ENCODE measurements at places on chromosomes 4 and X. TPM values are rescaled to one million over a fixed set of nuclear protein-coding genes. Genes with fewer than 3 reads are reported as not detected.

SLC10A4 gene
- not detected for total RNA-seq

CHIC1 gene
- total RNA-seq, result 15.2 TPM

ATP11C gene
- 35.5 TPM for total RNA-seq

SPANXA1 gene
- total RNA-seq, result not detected

NEXMIF gene
- total RNA-seq, result 1.5 TPM

TREX2 gene
- total RNA-seq, result 4.6 TPM

PCSK1N gene
- total RNA-seq, result 3.6 TPM

SPANXA2 gene
- not detected for total RNA-seq

HSD17B13 gene
- total RNA-seq, result 1.5 TPM

- DNase-seq, result no peak
Measured at GRCh38 chr4:6221851-6222760, 21.8 kb upstream of the JAKMIP1 start.

DNA sequence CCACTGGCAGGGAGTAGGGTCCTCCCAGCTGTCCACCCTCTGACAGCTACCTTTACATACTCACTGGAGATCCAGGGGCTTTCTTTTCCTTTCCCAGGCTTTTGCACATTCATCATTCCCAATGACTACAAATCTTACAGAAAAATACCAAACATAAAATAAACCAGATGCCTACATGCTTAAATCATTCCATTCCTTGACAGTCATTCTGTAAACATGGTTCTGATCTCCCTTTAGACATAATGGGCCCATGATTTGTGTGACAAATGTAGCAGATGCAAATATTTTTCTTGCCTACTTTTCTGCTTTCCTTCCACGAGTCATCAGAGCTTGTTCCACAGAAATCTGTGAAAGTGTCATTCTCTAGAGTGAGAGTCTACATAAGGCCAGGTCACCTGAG lies 207.0 kb downstream of the IDS start:
- no peak for DNase-seq

DNA sequence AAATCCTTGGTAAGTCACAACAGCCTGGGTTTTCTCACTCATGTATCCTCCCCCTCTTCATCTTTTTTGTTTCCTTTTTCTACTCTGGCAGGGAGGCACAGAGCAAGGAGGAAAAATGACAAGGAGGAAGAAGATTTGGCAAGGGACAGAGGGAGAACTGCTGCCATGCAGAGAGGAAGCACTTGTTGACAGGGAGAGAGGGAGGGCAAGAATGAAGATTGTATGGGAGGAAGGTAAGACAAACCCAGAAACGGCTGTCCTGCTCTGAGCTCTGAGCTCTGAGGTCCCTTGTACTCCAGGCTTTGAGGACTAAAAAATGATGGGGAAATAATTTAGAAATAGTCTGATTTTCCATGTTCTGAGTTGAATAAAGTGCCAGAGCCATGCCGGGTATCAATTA lies 123.9 kb downstream of the DCHS2 start:
- DNase-seq, result no peak

- DNase-seq, result no peak
Measured at GRCh38 chr4:119894650-119895208, 171.9 kb downstream of the MAD2L1 start.

DNA sequence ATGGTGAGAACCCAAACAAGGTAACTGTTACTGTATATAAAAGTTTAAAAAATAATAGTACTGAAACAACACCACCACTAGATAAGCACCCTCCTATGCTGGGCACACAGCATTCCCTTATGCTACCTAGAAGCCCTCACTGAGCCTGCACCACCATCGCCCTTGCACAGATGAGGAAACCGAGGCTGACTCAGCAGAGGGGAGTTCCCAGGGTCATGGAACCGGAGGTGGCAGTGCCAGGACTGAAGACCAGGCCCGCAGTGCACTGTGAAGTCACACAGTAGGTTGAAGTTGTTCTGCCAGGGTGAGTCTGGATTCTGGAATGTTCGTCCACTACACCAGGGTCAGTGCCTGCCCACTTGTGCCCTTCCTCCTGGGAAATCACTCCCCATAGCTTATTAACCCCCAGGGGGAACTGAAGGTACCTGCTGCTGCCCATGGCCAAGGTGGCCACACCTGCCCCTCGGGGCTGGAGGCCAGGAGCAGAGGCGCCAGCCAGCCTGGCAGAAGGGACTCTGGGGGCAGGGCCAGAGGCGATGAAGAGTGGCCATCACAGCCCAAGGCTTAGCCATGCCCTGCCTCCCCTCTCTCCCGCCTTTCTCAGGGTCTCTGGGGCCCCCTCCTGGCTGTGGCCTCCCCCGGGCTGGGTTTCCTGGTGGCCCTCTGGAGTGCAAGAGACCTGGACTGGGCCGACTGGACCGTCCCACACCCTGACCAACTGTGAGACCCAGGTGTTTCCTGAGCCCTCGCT lies 15.1 kb upstream of the ABLIM2 start:
- no peak for DNase-seq

DNA sequence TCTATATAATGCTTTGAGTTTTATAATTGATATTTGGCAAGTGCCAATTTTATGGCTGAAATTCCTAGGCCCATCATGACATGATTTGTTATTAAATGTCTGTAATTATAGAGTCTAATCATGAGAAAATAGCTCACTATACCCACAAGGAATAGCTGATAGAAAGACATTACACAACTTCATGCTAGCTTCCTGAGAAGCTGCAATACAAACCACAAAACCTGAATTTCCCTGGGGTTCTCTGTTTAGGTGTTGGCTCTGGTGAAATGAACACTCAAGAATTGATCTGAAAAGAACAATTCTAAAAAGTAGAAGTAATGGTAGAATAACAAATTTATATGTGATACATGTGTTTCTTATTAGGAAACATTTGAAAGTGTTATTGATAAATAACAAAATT lies 169.6 kb downstream of the GASK1B start:
- DNase-seq, result no peak

GRCh38 chrX:48711929-48712505 lies 15.5 kb downstream of the SUV39H1 start:
- no peak for DNase-seq

- DNase-seq, result no peak
Measured at GRCh38 chrX:55742649-55743048, 25.1 kb downstream of the RRAGB start.

GRCh38 chr4:15162046-15162445 lies 159.8 kb downstream of the CPEB2 start:
- DNase-seq, result no peak

- DNase-seq, result no peak
Measured at GRCh38 chrX:29478336-29479069, 736.9 kb upstream of the MAGEB2 start.

DNA sequence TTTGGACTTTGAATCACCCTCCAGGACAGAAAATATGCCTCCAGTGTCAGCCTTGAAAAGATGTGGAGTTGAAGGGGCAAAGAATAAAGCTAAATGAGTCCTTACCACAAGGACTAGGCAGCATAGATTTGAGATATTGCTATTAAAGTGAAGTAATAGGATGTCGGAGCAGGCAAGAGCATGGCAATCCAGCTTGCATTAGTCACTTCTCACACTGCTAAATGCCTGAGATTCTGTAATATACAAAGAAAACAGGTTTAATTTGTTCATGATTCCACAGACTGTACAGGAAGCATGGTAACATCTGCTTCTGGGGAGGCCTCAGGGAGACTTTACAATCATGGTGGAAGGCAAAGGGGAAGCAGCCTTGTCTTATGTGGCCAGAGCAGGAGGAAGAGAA lies 109.8 kb upstream of the PCDH7 start:
- DNase-seq, result no peak

GRCh38 chr4:140738139-140738538 lies 18.0 kb downstream of the TBC1D9 start:
- DNase-seq, result no peak

- DNase-seq, result no peak
Measured at GRCh38 chrX:11791090-11791489, 33.1 kb downstream of the MSL3 start.

DNA sequence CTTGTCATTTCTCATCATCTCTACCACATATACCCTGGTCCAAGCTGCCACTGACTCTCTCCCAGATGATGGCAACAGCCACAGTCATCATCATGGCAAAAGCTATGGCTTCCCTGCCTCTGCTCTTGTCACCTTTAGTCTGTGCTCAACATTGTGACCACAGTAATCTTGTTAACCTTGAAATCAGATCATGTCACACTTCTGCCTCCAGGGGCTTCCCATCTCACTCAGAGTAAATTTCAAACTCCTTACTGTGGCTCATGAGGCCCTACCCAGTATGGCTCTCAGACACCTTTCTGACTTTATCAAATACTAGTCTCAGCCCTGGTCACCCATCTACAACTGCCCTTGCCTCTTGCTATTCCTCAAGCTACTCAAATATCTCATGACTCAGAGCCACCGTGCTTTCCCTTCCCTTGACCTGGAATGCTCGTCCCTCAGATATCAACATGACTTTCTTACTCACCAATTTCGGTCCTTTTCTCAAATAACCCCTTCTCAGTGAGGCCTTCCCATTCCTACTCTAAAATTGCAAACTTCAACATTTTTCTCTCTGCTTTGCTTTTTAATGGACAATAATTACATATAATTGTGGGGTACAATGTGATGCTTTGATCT lies 41.1 kb upstream of the STIM2 start:
- no peak for DNase-seq

DNA sequence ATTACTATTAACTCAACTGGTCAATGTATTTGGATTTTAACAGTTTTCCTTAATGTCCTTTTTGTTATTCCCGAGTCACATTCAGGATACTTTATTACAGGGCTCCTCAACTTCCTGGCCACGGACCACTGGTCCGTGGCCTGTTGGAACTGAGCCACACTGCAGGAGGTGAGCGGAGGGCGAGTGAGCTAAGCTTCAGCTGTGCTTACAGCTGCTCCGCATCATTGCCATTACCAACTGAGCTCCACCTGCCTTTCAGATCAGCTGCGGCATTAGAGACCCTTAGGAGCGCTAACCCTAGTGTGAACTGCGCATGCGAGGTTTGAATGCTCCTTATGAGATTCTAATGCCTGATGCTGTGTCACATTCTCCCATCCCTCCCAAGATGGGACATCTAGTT lies 591.7 kb downstream of the CCSER1 start:
- no peak for DNase-seq

DNA sequence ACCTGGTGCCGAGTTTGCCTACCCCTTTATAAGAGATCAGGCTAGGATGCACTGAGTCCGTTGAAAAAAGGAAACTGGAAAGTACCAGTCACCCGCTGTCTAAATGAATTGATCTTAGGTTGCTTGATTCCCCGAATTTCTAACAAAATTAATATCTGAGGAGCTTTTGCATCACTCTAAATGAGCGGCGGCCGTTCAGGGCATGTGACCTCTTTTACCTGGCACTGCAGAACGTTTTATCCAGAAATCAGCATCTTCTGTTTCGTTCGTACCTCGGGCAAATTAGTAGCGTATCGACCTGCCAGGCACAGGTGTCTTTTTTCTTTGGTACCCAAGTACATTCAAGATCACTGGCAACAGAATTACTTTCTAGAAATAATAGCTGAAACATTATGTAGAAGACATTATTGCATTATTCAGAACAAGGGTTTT lies 876 bp downstream of the KLHL2 start:
- no peak for DNase-seq

- DNase-seq, result peak; percentile 23
Measured at GRCh38 chrX:73977542-73978169, 326.3 kb upstream of the ZCCHC13 start.

DNA sequence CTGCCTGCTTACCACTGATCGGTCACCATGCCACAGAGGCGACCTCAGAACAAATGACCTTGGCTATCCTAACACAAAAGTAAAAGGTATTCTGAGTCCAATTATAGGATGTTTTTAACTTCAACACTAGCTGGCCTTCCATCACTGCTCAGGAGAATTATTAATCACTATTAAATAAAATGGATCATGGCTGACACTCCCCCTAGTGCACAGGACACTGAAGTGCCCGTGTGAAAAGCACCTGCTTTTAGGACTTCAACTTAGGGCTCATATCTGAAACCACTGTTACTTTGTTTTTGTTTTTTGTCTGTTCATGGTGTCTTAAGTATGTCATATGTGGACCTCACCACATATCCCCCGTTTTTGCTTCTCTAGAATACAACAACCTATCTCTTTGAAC lies 33.9 kb downstream of the STX18 start:
- no peak for DNase-seq

DNA sequence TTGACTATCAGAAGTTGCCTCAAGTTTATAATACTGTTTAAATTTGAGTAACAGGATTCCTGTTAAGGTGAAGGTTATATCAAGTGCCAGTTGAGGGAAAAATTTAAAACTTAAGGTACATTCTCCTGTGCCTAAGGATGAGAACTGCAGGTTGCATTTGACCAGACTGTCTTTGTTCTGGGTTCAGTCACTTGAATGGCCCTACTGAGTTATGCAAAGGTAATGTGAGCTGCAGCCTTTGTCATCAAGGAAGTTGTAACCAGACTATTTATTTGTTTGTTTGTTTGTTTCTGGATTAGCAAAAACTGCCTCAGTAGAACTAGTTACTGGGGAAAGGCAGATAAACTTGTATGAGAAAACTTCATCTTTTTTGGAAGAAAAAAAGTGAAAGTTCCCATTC lies 131.9 kb downstream of the ATOH1 start:
- DNase-seq, result no peak

- no peak for DNase-seq
Measured at GRCh38 chrX:46722742-46723568, 36.0 kb downstream of the SLC9A7 start.

GRCh38 chr4:79255793-79256192 lies 70.1 kb downstream of the NAA11 start:
- DNase-seq, result no peak

GRCh38 chrX:68832101-68832416 lies 3.2 kb downstream of the EFNB1 start:
- DNase-seq, result no peak

DNA sequence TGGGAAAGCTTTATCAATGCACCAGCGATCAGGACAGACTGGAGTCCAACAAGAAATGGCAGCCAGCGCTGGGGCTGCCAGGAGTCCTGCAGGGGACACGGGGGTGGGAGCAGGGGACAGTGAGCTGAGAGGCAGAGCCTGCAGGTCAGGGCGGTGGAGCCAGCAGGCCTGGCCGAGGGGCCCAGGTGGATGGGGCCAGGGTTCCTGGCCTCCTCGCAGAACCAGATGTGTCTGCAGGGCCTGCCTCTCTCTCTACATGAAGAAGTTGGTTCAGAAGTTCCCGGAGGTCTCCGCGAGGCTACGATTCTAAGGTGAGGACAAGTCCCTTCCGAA lies 63.6 kb downstream of the CPZ start:
- no peak for DNase-seq
